ENCODE measurements at places on chromosomes 5 and 9.

- DNase-seq: no peak
Observed at GRCh38 chr5:133838286-133838685, 130.1 kb downstream of the C5orf15 start.

DNA sequence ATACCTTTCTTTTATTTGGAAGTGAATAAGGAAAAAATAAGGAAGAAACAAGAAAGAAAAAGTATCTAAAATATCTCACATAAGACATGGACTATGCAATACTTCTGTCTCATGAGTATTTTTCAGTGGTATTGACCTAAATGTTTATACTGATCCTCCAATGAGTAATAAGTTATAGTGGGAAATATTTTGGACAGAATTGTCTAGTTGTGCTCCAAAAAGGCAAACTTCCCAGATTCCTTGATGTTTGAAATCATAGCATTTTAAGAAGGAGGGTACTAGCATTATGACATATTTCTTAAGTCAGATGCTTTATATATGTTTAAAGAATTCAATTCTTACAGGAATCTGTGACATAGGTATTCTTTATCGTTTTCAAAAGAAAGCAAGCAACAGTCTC, 34.5 kb upstream of the BASP1 start:
- DNase-seq: no peak

DNA sequence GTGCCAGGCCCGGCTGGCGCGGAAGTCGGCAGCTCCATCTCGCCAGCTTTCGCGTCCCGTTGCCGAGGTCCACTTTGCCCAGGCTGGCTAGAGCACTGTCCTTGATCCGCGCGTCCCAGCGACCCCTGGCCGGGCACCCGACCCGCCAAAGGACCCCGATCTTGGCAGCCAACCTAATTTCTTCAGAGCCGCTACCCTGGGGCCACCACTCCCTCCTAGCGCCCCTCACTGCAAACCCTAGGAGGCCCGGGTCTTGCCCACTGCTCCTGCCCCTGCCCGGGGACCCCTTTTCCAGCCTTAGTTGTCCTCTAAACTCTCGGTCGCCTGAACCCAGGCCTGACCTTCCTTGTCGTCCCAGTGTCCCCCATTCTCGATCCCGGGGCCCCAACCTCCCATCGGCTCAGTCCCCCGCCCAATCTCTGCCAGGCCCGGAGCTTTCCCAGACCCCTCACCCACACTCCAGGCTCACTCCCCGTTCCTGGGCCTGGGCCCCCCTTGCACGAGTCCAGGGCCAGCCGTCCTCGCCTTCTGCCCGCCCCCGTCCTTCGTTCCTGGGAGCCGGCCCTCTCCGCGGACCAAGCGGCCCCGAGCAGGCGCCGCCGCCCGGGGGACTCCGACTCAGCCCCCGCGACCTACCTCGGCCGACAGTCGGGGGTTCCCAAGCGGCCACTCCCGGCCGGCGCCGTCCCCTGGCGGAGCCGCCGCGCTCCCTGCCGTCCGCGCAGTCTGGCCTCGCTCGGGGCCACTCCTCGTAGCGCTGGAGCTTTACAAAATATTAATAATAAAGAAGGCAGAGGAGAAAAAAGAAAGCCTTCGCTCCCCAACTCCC, 701 bp upstream of the LMX1B start:
- no peak for DNase-seq

DNA sequence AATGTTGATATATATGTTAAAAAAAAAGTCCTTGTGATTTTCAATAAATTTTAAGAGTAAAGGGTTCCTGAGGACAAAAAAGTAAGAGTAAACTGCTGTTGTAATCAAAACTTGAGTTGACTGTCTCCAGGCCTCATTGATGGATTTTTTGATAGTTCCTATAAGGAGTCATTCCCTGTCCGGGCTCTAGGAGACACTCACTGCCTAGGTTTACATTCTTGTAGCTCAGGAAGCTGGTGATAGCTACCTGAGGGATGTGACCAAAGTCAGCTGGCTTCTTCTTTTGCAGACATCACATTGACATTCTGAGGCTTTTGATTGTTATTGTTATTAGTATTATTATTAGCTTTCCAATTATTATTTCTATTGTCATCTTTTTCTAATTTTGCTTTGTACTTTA, 116.5 kb upstream of the FBXL7 start:
- no peak for DNase-seq

- no peak for DNase-seq
Observed at GRCh38 chr9:28938981-28939380, 1365.7 kb upstream of the C9orf72 start.

DNA sequence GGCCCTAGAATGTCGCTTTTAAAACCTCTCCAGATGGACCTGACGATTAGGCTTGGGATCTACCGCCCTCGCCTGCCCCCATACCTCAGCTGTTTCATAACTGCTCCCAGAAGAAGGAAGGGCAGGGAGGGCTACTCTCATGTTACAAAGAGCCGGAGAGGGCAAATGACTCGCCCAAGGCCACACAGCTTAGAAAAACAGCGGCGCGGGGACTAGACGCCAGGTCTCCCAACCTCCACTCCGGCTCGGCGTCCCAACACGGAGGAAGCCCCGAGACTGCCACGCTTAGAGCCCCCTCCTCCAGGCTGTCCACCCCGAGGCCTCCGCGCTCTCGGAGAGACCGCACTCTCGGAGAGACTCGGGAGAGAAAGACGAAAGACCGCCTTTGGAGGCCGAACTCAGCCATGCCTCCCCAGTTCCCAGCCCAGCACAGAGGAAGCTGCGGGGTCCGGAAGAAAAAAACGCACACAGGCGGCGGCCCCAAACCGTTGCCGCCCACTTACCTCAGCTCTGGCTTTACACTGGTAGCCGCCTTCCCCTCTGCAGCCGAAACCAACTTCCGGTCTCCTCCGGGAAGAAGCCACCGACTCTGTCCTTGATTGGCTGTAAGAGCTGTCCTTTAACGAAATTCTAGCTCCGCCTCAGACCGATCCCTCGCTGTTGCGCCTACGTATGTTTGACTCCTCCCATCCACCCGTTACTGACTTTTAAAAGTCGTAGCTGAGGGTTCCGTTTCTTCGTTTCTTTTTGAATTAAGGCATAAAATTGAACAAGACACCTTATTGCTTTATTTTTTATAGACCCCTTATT, at the start of gene MED7:
MED7 (minus strand) TSS at position 549 of the 810 bp plus-strand sequence. CDS start 3,434 bp downstream, outside the sequence.
- peak; percentile 84 for DNase-seq

GRCh38 chr9:3708751-3709150, 182.9 kb upstream of the RFX3 start:
- no peak for DNase-seq

DNA sequence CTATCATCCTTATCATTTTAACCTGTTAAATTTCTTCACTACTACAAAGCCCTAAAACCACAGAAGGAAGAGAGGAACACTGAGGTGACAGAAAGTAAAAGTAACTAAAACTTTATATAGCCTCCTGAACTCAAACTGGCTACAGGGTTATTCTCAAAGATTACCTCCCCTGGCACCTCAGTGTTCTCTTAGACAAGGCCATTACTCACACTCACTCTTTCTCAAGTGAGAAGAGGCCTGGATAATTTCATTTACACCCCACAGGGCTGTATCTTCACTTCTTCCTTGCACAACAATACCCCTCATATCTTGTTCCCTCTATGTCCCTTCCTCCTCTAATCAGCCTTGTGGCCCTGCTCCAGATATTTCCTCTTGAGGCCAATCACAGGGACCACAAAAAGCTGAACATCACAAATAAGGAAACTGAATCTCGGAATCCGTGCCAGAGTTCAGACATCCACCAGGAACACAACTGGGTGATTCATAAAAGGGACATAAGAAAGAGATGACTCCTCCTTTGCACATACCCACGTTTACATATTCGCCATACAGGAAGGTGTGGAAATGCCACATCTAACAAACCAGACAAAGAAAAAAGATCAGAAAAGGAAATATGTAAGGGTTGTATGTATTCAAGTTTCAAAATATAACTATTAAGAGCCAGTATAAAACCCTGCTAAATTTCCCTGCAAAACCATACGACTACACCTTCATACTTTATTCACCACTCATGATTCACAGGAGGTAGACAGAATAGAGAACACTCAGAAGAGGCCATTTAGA, 1.7 kb upstream of the KLHL3 start:
- DNase-seq: no peak

GRCh38 chr5:135883026-135883425, 12.6 kb downstream of the IL9 start:
- DNase-seq: no peak

- DNase-seq: no peak
Observed at GRCh38 chr5:35058374-35058788, 10.6 kb upstream of the AGXT2 start.

DNA sequence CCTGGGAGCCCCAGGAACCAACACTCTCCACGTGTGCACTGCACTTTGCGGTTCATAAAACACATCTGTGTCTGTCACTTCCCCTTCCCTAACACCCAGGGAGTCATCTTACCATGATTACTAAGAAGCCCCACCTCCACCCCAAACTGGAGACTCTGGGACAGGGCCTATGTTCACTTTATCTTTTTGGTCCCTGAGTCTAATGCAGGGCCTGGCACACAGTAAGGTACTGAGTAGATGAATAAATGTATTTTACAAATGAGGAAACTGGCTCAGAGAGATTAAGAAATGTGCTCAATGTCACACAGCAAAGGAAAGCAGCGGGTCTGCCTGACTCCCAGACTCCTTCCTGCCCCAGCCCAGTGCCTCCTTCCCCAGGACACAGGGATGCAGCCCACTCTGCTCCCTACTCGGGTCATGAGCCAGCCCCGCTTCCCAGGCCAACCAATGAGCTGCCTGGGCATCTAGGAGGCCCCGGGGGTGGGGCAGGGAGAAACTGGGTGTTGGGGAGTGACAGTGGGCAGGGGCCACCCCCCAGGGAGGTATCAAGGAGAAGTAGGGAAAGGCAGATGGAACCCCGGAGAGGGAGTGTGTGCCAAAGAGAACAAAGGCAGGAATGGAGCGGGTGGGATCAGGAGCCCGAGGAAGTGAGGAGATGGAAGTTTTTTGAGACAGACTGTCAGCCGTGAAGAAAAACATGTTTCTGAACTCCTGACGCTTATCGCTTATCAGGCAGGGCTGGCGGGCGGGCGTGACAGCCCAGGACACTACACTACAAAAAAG, 30.5 kb downstream of the SHB start:
- no peak for DNase-seq

DNA sequence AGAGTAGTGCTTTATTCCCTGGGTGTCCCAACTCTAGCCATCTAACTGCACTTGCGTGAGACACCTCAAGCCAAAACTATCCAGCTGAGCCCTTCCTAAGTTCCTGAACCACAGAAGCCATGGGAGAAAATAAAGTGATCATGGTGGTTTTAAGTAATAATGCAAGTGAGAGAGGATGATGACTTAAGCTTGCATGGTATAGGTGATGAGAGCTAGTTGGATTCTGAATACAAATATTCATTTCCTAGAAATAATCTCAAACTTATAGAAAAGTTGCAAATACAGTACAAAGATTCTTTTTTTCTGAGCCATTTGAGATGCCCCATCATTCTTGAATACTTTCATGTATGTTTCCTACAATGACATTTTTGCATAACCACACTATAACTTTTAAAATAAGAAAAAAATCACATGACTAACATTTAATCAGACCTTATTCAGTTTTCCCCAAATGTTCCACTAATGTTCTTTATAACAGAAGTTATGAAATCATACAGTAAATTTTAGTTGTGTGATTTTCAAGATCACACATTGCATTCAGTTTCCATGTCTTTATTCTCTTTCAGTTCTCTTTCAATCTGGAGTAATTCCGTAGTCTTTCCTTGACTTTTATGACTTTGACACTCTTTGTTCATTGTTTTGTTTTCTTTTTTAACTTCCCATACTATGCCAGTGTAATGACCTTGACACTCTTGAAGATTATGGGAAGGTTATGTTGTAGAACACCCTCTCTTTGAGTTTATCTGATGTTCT, 5.5 kb upstream of the AK3 start:
- no peak for DNase-seq

DNA sequence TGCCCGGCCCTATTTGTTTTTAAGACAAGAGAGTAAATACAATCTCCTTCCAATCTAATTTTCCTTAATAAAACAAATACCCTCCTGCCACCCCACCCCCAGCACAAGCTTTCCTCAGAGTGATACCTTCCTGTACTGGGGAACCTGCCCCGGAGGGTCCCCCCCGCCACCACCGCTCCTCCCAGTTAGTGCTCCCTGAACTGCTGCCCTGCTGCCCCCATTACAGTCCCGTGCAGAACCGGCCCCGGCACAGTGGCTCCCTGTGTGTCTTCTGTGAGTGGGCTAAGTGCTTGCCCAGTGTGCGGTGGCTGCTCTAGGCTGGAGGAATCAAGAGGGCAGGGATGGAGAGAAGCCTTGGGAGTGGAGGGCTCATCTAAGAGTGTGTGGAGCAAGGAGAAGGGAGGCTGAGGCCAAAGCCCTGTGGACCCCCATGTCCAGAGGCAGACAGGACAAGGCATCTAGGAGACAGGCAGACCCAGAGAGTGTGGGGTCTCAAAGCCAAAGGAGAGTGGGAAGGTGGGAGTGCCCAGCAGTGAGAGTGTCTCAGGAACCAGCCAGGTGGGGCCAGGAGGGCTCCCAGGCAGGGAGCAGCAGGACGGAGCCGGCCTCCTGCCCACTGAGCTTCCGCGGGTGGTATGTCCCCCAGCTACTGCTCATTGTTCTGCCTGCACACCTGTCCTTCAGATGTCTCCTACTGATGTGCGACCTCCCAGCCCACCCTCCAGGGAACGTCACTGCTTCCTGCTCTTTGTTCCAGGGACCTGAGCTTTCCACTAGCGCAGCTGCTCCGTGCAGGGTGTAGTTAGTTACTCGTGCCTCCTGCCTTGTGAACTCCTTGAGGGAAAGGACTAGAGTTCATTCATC, 129.0 kb downstream of the DAB2IP start:
- no peak for DNase-seq

DNA sequence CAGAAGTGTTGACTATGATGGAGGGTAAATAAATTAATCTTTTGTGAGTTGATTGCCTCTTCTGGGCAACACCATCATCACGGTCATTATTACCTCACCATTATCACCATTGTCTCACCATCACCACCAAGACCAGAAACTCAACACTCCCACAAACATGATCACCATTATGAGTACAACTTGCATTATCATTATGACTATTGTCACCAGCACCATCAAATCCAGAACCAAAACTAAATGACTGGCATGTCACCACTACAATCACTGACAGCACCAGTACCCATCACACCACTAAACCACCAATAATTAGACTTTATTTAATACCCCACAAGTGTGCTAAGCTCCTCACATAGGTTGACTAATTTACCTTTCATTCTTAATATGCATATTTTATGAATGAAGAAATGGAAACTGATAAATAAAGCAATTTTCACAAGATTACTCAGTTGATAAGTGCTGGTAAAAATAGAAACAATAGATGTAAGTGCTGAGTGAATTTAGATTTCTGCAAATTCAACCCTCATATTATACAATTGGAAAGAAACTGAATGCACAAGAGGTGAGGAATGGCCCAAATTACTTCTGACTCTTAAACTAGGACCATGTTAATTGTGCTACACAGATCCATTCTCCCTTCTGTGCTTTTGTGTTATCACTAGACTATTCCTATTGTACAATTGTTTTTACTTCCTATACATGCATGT, 517.8 kb upstream of the PAPPA start:
- DNase-seq: no peak

- no peak for DNase-seq
Observed at GRCh38 chr9:73347720-73348119, 196.1 kb downstream of the ANXA1 start.

- no peak for DNase-seq
Observed at GRCh38 chr5:115624994-115625393, 842 bp downstream of the TMED7 start.

- DNase-seq: no peak
Observed at GRCh38 chr9:12822111-12822510, 47.3 kb downstream of the LURAP1L start.

GRCh38 chr5:15647251-15647650, 147.3 kb downstream of the FBXL7 start:
- DNase-seq: no peak
